Neural crest cell (in vitro differentiated cells): ENCODE measurements at places on chromosomes 3 and 15. TPM values are rescaled to one million over a fixed set of nuclear protein-coding genes. Genes with fewer than 3 reads are reported as not detected.

DNA sequence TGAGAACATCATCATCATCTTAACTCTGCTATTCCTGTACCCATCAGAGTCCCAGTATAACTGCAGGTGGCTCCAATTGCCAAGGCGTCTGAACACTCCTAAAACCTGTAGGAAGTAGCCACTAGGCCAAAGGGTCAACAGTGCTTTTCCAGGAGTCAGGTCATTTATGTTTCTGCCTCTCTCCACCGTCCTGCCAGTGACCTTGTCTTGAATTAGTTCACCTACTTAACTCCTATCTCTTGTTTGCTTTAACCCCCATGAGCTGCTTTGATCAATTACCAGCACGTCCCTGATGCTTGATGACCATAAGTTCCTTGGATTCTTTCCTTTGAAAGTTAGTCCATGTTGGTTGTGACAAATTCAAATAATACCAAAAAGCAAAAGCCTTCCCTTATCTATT is 169.8 kb upstream of the ANKRD28 start:
- no peaks in the 10 kb centered on the region for H3K27me3 ChIP-seq
- DNase-seq, result no peak
- H3K27ac ChIP-seq, result no peak overlapping the region
- peaks cover 2% of the 10 kb centered on the region for H3K36me3 ChIP-seq
- no peak overlapping the region for H3K4me3 ChIP-seq

DNA sequence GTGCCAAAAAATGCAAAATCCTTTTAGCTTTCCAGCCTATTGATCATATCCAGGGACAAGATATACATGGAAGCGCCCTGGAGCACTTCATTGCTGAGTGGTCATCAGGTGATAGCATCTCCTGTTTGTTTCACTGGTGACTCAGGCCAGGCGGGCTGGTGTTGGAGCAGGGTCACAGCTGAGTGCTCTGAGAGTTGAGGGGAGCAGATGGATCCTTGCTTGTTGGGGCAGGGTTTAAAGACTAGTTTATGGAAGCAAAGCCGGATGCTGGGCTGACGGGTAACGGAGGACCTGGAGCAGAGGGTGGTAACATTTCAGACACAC is 405.0 kb upstream of the TPM1 start:
- no peaks in the 10 kb centered on the region for H3K27me3 ChIP-seq
- no peak overlapping the region for H3K27ac ChIP-seq
- peaks cover 24% of the 10 kb centered on the region for H3K4me1 ChIP-seq
- no peak overlapping the region for H3K4me3 ChIP-seq
- DNase-seq, result no peak
- no peaks in the 10 kb centered on the region for H3K36me3 ChIP-seq

DNA sequence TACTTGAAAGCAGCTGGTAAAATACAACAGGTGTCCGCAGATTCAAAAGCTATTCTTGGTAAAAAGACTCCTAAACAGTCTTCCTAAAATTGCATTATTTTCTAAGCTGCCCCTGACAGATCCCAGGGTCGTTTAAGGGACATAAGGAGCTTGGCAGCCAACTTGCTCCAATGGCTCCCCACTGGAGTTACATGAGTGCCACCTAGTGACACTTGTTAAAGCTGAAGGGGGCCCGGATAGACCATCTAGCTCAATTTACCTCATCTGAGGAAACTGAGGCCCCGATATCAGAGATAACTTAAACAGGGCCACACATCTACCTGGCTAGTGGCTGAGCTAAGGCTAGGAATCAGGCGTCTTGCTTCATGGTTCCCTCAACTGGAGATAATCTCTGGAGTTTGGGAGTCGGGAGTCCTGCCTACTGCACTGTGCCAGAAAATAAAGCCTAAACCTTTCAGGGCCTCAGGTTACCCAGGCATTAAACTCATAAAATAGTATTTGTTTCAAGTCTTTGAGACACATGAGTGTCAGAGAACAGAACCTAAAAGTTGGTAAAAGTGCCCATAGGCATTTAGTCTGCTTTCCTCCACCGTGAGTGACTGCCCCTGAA is 6.5 kb upstream of the TBC1D23 start:
- peak; percentile 55 for DNase-seq
- no peak overlapping the region for H3K27ac ChIP-seq
- no peaks in the 10 kb centered on the region for H3K36me3 ChIP-seq

DNA sequence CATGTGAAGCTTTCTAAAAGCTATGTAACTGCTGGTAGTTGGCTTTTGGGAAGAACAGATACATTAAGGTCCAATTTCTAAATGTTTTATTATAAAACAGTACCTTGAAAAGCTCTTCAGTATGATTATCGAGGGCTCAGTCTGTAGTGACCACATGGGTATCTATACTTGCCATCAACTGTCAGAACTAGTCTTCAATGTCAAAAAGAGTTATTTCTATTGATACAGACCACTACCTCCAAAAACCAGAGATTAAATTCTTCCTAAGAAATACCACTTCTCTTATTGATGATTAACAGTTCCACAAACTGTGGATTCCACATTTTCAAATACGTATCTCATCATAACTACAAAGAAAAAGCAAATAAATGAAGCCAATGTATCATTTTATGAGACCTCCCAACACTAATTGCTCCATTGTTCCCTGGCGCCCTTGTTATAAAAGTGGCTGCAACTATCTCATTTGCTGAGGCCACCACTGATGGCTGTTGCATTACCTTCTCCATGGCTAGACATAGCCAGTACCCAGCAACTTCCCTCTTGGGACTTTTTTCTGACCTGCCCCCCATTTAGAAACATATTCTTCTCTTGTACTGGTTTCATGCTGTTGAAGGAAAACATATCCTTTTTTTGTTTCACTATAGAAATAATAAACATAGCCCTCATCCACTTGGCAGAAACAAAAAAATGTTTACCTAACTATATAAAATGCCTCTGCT is 33.9 kb upstream of the MBNL1 start:
- H3K36me3 ChIP-seq, result no peaks in the 10 kb centered on the region
- DNase-seq, result no peak
- H3K4me1 ChIP-seq, result peaks cover 4% of the 10 kb centered on the region
- H3K27me3 ChIP-seq, result no peaks in the 10 kb centered on the region

GRCh38 chr3:69882560-69882959 is 117.0 kb upstream of the SAMMSON start:
- no peak for DNase-seq
- peaks cover 25% of the 10 kb centered on the region for H3K27me3 ChIP-seq
- no peak overlapping the region for H3K27ac ChIP-seq
- no peak overlapping the region for H3K4me3 ChIP-seq
- no peaks in the 10 kb centered on the region for H3K4me1 ChIP-seq

DNA sequence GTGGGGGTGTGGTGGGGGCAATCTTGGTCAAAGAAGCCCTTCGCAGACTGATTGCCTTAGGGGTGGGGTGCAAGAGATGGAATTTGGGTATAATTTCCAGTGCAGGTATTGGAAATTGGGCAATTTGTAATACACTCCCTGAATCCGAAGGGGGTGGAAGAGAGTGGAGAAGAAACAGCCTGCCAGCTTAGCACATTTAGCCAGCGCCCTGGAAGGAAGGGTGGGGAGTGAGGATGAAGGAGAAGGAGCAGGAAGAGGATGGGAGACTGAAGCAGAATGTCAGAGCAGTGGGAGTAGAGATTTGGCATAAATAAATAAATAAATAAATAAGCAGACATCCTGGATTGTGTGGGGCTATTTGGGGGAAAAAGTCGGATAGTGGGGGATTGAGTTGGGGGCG is 1.6 kb downstream of the GAP43 start:
- H3K4me3 ChIP-seq, result peak overlapping the region; percentile 92
- DNase-seq, result no peak
- peaks cover 28% of the 10 kb centered on the region for H3K27me3 ChIP-seq

The CFAP161 gene
- total RNA-seq, result not detected in 2 replicates

The CD200 gene
- total RNA-seq, result 66.7 and 67.0 TPM in 2 replicates

The ROBO1 gene
- 83.5 and 88.7 TPM in 2 replicates for total RNA-seq

The SAMMSON gene
- not detected in 2 replicates for total RNA-seq
